ENCODE measurements at places on chromosomes 1 and 21.

DNA sequence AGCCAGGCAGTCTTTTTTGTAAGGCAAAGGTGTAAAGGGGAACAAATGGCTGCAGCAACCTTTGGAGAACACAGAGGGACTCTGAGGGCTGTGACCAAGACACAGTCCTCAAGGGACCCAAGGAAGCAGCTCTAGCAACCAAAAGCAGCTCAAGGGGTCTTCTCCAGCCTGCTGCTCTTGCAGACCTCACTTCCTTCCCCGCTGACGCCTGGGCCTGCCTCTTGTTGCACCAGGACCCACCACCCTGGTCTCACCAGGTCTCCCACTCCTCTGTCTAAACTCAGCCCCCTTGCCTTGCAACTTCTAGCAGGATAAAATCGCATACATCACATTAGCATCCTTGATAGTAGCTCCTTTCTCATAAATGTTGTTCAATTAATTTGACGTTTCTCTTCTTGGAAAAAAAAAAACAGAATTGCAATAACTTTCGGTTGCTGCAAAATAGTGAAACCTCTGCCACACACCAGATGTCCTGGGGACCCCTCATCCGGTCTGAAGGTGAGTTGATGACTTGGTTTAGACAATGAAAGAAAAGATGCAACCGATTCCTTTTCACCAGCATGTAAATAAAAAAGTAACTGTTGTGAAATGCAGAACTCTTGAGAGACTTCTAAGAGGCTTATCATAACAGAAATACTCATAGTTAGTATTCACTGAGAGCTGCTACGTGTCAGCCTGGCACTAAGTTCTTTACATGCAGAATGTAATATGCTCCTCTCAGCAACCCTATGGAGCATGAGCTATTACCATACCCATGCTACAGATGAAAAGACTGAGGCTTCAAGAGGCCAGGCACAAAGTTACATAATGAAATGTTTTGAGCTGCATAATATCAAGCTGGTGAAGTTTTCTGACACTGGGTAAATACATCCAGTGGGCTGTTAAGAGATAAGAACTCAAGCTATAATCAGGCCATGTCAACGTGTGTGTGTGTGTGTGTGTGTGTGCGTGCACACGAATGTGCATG lies 58.5 kb downstream of the UMODL1 start:
- no peak for DNase-seq

- no peak for DNase-seq
Measured at GRCh38 chr1:211642870-211643269, 32.6 kb downstream of the NEK2 start.

DNA sequence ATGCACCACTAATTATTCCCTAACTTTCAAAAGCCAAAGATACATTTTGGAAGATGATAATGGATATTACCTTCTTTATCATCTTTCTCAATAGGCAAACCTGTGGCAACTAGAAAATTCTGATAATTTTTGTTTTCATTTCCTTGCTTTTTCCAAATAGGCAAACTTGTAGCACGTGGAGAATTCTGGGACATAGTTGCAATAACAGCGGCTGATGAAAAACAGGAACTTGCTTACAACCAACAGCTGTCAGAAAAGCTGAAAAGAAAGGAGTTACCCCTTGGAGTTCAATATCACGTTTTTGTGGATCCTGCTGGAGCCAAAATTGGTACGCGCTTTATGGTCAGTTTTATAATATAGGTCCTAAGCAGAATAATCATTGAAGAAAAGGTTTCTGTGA lies 1.5 kb downstream of the FPGT start:
- DNase-seq: no peak

- DNase-seq: no peak
Measured at GRCh38 chr21:15766952-15767603, 37.3 kb downstream of the USP25 start.

- peak; percentile 86 for DNase-seq
Measured at GRCh38 chr1:51235673-51236530, at the start of gene RNF11. RNF11 (plus strand) TSS chr1:51236273; CDS start chr1:51236757, 484 bp downstream.

GRCh38 chr21:26887251-26887650 lies 42.0 kb upstream of the ADAMTS1 start:
- DNase-seq: no peak

GRCh38 chr1:241551759-241552638 lies 19.8 kb downstream of the KMO start:
- DNase-seq: peak; percentile 13

DNA sequence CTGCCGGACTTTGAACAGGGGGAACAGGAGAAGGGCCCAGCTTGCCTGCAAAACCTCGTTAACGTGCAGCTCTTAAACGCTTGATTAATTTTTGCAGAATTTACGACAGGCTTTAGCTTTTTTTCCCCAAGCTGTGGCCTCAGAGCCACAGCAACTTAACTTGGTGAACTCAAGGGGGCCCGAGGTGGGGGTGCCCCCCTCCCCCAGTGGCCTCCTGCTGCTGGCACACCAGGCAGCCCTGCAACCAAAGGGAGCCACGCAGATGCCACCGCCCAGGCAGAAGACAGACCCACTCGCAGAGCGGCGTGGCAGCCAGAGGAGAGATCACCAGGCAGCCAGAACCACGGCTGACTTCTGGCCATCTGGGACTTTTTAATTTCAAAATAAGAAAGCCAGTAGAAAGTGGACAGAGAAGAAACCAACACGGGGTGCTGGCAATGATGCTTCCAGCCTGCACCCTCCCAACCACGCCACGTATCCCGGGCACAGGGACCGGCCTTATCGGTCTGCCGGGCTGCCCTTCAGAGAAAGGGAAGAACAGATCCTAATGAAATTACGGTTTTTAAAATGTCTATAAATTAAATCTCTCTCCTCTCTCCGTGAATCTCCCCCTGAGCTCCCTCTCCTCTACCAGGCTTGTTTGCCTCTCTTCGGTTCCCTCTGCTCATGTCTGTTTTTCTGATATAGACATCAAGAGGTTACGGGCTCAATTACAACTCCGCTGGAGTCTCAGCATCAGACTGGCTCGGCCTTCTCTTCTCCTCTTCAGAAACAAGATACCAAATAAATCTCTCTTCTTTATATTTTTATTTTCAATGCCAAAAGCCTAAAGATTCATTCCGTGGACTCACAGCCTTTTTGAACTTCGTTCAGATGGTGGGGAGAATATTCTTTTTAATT lies 6.4 kb downstream of the CASZ1 start:
- no peak for DNase-seq

- DNase-seq: no peak
Measured at GRCh38 chr1:147083919-147084272, 88.4 kb downstream of the PRKAB2 start.

DNA sequence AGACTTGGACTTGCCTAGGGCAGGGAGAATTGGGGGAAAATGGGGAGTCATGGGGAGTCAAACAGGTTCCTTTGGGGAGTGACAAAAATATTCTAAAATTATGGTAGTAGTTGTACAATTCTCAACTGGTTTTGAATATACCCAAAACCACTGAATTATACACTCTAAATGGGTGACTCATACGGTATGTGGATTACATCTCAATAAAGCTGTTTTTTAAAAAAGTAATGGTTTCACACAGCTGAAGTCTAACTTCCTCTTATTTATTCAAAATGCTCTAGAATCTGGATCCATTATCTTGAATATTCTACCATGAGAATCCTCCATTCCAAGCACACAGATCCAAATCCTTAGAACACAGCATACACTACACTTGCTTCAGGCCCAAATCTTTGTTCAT lies 11.1 kb downstream of the EIF4G3 start:
- DNase-seq: no peak

- DNase-seq: no peak
Measured at GRCh38 chr1:162133566-162133965, 64.1 kb downstream of the NOS1AP start.

DNA sequence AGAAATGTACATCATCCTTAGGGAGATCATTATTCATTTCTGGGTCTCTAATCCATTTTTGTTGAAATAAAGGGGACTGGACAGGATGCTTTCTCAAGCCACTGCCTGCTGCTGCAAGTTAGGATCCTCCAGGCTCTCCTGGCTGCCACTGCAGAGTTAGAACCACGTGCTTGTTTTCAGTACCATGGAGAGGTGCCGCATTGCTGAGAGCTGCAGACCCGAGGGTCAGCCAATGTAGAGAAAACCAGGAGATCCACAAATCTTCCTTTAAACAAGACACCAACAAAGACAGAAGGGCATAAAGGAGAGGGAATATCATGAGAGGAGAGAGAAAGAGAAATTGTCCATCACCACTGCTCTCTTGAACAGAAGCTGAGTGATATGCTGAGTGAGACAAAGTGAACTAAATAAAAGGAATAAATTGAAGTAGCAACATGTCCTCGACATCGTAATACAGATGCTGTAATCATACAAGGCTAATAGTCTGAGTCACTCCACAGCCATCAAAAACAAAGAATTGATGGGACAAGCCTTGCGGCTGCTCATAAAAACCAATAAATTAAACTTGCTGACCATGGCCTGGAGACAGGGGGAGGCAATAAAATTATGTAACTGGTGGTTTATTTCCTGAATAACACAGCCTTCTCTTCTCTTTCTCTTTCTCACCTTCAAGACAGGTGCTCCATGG lies 255.7 kb downstream of the OMA1 start:
- DNase-seq: no peak

DNA sequence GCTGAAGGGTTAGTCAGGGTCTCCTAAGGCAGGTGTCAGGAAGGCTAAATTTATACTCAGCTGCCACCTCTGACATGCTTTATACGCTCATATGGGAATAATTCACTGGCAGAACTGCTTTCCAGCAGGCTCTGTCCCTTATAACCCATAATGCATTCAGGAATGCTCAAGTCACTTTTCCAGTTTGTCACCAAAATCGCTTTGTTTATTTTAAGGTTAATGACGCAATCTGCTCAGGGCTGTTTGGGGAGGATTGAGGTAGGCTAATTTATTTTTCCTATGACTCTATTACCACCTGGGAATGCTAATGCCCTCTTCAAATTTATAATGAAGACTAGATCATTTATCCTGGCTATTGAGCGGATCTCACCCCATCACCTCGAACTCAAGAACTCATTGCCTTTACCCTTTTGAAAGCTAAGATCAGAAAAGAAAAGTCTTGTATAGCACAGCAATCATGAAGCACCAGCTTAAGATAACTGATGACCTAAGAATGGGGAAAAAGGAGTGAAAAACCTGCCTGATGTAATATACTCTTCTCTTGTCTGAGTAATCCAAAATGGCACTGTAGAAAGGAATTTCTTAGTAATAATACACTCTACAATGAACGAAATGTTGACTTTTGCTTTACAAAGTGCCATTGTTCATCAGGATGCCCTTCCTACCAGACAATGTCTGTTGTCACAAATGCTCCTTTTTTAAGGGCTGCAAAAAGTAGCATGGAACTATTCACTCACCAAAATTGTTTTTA lies 97.9 kb upstream of the EXO1 start:
- no peak for DNase-seq

DNA sequence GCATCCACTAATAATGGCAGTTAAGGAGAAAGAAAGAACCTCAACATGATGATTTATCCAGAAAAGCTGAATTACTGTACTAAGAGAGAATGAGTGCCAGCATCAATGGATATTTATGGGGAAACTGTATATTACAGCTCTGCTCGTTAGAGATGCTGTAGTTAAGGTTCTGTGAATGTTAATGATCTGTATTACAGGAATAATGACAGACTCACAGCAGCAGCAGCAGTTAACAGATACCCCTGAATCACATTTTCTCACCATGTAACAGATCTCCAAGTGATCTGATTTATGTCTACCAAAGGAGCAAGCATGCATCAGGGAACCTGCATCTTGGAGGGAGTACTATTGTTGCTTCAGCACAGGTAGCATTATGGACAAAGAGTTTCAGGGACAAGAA lies 80.6 kb upstream of the C8B start:
- no peak for DNase-seq

DNA sequence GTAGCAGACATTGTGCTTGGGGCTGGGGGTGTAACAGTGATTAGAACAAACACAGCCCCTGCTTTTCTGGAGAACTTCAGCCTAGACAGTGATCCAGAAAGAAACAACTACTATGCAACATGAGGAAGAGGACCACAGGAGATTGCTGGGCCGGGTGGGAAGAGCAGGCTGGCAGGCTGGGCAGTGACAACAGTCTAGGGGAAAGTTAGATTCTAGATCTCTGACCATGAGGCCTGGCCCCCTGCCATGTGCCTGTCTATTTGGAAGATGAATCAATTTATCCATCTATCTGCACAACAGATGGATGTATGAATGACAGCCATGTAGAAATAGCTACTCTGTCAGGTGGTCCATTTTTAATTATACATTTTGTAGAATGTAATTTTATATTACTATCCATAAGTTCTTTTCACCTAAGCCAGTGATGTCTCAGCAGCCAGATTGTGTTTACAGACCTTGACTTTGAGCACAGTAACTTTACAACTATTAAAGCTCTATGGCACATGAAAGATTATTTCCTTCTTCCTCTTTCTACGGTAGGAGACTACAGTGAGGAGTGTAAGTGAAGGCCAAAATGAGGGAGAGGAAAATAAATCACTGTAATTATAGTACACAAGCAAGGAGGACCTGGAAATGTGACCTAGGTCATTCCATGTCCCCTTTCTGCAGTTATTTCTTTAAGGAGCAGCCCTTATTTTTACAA lies 15.5 kb downstream of the CLIC6 start:
- no peak for DNase-seq

DNA sequence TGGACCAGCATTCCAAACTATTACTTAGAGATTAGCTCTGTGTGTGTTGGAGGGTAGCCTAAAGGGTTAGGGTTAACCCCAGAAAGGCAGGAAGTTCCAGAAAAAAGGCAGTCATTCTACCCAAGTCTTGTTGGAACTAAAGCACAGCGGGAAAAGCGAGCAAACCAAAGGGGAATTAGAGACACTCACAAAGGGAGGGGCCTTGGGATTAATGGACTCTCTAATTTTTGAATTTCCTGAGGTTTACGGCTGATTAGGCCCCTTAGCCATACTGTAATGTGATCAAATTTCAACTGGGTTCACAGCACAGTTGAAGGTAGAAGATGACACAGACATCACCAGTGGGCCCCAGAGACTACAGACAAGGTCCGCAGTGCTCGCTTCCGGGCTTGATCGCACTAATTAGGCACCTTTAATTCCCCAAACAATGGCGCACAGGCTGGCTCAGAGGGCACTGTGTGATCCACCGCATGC lies 28.3 kb downstream of the CAPZB start:
- DNase-seq: no peak

DNA sequence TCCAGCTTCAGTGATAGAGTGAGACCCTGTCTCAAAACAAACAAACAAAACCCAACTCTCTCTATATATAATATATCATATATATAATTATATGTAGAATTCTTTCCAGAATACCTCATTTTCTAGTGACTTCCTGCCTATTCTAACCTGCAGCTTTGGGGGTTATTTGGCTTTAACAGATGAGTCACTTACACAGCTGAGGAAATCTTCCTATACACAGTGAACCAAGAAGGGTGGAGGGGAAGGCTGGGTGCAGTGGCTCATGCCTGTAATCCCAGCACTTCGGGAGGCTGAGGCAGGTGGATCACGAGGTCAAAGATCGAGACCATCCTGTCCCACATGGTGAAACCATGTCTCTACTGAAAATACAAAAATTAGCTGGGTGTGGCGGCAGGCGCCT lies 9.2 kb downstream of the RAB29 start:
- DNase-seq: no peak

- DNase-seq: no peak
Measured at GRCh38 chr1:204567071-204567470, 50.9 kb downstream of the MDM4 start.

GRCh38 chr21:42037516-42037915 lies 27.4 kb upstream of the ZBTB21 start:
- DNase-seq: no peak

GRCh38 chr1:56064705-56065104 lies 514.7 kb downstream of the PLPP3 start:
- no peak for DNase-seq
